ENCODE measurements at places on chromosomes 1 and 21.

DNA sequence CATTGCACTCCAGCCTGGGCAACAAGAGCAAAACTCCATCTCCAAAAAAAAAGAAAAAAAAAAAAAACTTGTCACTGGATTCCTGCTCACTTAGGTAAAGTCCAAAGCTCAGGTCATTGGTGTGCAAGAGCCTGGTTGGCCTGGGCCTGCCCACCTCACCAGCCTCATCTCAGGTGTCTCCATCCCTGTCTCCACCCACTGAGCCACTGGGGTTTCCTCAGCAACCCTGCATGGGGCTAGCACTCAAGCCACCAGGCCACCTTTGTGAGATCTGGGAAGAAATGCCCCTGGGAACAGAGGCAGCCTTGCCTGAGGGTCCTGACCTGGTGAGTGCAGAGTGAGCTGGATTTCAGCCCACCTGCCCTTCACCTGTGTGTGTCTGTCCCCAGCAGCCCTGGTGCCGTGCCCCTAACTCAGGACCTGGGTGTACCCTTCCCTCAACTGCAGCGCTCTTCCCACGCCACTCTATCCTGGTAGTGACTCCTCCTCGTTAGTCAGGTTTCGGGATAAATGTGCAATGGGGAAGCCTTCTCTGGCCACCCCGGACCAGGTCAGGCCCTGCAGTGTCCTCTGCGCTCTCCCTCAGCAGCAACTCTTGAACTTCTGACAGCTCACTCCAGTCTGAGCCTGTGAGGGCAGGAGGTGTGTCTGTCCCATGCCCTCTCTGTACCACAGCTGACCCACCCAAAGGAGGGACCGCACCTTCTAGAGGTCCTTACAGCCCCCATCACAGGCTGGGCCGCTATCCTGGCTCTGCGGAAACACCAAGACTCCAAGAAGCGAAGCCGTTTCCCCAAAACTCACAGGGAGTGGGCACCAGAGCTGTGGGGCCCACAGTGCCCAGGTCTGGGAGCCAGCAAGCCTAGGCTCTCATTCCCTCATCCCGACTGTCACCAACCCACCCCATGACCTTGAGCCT is 3.3 kb downstream of the PDZK1IP1 start:
- DNase-seq = no peak

DNA sequence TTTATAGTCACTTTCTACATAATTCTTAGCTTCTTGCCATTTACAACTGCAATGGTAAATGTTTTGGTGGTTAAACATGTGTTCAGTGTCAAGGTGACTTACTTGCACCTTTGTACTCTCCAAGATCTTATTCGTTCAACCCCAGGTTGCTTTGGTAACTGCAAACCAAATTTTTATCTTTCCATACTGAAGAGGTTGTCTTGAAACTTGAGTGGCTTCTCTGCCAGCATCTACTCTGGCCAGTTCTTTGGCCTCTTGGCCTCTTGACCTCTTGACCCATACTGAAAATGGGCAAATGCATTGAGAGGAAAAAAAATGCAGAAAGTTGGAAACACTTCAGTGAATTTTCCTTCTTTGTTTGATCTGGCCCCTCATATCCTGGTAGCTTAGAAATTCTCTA is 88.0 kb upstream of the LRRC7 start:
- no peak for DNase-seq

DNA sequence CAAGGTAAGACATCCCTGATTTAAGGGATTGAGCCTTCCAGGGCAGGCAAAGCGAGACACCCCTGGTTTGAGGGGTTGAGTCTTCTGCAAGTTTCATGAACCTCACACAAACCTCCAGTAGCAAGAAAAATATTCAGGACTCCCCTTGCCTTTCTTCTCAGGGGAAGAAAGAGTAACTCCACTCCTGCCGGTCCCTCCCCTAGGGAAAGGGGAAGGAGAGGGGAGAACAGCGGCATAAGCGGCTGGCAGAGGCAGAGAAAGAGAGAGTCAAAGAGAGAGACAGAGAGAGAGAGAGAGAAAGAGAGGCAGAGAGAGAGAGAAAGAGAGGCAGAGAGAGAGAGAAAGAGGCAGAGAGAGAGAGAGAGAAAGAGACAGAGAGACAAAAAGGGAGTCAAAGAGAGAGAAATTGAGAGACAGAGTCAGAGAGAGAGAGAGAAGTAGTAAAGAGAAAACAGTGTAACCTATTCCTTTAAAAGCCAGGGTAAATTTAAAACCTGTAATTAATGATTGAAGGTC is 29.5 kb upstream of the CBR3 start:
- DNase-seq = no peak

GRCh38 chr21:28336314-28336713 is 656.4 kb downstream of the LTN1 start:
- no peak for DNase-seq

DNA sequence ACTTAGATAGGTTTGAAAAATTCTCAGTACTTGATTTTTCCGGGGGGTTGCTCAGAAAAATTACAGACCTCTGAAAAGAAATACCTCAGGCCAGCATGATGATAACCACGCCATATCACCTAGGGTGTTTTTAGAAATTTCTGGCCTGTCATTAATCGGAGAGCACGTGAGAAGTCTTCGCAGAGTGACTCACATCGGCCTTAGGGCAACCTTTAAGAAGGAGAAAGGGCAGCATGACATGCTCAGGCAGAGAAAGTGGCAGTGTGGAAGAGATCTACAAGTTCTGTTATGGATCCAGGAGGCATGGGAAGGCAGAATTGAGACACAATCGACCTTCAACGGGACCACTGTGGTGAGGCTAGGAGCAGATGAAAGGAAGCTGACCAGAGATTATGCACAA is 506.3 kb downstream of the LMO4 start:
- no peak for DNase-seq

DNA sequence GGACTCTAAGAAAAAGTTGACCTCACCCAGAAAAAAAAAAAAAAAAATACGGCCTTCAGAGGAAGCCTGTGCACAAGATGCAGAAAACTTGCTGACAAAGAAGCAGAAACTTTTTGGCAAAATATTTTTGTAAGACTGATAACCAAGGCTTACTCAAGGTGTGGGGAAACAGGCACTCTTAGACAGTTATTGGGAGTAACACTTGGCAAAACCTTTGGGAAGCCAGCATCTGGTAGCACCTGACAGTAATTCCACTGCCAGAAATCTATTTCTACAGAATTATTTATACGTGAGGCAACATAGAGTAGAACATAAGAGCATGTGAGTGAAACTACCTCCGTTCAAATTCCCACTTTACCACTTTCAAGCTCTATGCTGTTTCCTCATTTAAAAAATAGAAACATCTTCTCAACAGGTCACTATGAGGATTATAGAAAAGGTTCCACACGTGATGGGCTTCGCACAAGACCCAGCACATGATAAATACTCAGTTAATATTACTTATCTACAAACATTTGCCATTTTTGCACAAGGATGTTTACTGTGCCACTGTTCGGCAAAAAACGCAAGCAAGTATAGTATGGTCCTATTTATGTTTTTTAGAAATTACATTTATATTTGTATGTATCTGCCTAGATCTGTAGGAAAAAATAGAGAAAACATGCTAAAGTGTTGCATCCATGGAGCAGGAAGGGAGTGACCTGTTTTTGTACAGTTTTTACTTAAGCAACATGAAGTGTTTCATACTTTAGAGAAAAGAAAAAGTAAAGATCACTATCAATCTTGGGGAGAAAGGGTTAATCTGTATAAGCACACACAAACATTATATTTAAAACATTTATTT is 22.2 kb downstream of the MRPL39 start:
- DNase-seq = no peak

GRCh38 chr21:31326522-31327242 is 17.4 kb downstream of the TIAM1 start:
- DNase-seq = peak; percentile 68

- DNase-seq = no peak
These were observed 2.7 kb downstream of the VCAM1 start for GRCh38 chr1:100722221-100722620.

- DNase-seq = no peak
These were observed 2.2 kb downstream of the WNT4 start for GRCh38 chr1:22140694-22141093.

GRCh38 chr1:118321840-118322239 is 136.8 kb upstream of the SPAG17 start:
- no peak for DNase-seq

GRCh38 chr1:168608796-168609715 is 32.7 kb downstream of the XCL1 start:
- DNase-seq = no peak

Data from stimulated activated CD4-positive, alpha-beta T cell treated with anti-CD3 and anti-CD28 coated beads, Interleukin-2, amount 100 ng/mL, for 24 hours (primary cell).